ENCODE measurements at places on chromosomes 3 and 15.
A peak's percentile ranks its signal among the peaks of the same experiment; 100 is the strongest.

DNA sequence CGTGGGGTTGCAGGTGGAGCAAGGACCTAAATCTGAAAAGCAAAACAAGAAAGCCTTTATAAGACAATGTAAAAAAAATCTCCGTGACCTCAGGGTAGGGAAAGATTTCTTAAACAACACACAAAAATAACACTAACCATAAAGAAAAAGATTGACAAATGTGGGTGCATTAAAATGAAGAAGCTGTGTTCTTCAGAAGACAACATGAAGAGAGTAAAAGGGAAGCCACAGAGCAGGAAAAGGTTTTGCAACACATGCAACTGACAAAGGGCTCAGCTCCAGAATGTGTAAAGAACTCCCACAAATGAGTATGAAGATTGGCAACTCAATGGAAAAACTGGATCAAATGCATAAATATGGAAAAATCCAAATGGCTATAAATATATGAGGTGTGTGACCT is 74.2 kb downstream of the MAGEF1 start:
- DNase-seq = no peak

GRCh38 chr15:50979041-50979440 is 70.6 kb downstream of the AP4E1 start:
- DNase-seq = no peak

DNA sequence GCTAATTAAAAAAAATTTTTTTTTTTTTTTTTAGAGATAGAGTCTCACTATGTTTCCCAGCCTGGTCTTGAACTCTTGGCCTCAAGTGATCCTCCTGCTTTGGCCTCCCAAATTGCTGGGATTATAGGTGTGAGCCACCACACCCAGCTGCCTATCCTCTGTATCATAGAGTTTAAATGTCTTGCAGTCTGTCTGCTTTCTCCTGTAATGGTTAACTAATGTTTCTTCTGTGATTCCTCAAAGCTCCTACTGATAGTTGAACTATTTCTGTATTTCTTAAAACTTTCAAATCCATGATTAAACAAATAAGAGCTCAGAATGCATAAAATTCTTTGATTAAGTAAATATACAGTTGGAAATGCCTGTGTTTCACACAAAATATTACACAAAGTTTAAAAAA is 115.4 kb upstream of the TPM1 start:
- no peak for DNase-seq

- no peak for DNase-seq
Measured at GRCh38 chr3:165854696-165855095, 17.5 kb upstream of the BCHE start.

- no peak for DNase-seq
Measured at GRCh38 chr15:100686725-100687473, 84.5 kb downstream of the ASB7 start.

DNA sequence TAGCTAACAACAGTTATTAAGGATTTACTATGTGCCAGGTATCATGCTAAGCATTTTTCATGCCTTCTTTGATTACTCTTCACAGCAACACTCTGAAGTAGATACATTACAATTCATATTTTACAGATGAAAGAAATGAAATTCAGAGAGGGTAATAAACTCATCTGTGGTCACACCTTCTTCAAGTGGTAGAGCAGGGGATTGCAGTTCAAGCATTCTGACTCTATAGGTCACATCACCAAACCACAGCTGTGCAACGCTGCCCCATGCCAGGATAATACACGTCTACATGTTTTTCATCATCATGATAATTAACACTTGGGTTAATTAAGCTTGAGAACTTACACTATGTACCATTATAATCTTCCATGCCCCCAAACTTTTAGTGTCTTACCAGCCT is 98.5 kb downstream of the LRRC3B start:
- DNase-seq = no peak

GRCh38 chr3:81951636-81952035 is 190.2 kb upstream of the GBE1 start:
- no peak for DNase-seq

GRCh38 chr3:14699643-14700042 is 24.7 kb downstream of the C3orf20 start:
- DNase-seq = no peak

GRCh38 chr3:103059432-103059831 is 624.6 kb downstream of the ZPLD1 start:
- DNase-seq = no peak

GRCh38 chr3:170076715-170077238 is 39.0 kb downstream of the GPR160 start:
- no peak for DNase-seq

DNA sequence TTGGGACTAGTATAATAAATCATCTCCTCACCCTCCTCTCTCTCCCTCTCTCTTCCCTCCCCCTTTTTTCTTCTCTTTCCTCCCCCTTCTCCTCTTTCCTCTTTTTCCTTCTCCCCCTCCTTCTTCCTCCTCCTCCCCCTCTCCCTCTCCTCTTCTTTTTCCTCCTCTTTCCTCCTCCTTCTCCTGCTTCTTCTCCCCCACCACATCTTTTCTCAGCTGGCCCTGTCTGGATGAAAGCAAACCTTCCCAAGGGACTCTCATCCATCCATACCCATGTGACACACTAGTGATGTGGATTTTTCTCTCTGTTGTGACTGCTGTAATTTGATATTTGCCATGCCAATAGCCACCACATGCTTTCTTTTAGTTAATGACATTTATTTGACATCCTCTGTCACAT is 127.2 kb downstream of the EBLN2 start:
- DNase-seq = peak; percentile 16

DNA sequence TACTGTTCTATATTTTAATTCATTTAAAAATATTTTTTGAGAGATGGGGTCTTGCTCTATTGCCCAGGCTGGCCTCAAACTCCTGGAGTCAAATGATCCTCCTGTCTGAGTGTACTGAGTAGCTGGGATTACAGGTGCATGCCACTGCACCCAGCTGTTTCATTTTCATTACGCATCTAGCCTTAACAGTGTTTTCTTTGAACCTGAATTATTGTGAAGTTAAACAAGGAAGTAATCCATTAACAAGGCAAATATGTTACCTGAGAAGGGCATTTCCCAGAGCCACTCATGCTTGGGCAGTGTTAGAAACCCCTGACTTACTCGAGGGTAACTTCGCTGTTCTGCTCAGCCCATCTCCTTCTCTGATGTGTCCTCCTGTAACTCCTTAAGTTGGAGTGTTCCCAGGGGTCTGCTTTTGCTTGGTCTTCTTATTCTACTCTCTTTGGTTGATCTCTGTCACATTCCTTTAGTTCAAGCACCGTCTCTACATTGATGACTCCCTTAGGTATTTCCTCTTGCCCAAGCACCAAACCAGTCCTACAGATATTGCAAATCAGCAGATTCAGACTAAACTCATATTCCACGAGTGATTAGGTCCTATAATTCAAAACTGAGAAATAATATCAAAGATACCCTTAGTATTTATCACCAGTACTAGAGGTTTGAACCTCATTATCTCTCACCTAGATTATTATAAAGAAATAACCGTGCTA is 107.9 kb downstream of the STAC start:
- DNase-seq = no peak

DNA sequence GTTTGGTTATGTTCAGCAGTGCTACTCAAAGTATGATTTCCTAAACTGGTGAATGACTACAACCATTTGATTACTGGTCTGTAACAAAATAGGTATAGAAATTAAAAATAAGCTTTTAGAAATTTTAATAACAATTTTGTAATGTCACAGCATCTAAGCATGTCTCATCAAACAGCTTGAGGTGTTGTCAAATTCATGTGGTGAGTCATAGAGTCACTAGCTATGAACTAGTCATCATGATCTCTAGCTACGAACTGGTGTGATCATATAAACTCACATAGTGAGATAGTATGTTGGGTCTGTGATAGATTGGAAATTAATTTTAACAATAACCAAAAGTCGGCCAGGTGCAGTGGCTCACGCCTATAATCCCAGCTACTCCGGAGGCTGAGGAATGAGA is 213.9 kb upstream of the RBMS3 start:
- DNase-seq = no peak

DNA sequence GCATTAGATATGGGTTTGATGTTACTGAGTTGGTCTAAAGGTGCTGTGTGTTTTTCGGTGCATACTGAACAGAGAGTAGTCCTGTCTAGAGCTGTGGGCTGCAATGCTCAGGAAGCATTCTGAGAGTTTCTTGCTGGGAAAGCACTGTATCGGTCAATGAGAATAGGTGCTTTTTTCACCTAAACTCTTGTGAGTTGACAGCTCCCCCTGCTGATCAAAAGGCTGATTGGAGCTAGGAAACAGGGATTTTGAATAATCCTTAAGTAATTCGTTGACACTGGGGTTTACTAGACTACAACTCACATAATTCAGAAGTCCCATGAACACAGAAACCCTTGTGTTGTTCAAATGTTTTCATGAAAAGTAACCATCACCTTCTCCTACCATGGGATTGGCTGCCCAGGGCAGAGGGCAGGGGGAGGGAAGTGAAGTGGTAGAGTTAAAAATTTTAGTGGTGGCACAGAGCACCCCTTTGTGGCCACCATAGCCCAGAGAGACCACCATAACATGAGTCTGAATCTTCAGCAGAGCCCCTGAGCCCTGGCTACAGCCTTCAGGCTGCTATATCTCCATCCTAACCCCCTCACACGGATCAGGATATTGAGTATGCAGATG is 13.0 kb upstream of the MANF start:
- peak; percentile 64 for DNase-seq

All from nephron progenitor cell (in vitro differentiated cells).